ENCODE measurements at places on chromosomes 16 and 17.

DNA sequence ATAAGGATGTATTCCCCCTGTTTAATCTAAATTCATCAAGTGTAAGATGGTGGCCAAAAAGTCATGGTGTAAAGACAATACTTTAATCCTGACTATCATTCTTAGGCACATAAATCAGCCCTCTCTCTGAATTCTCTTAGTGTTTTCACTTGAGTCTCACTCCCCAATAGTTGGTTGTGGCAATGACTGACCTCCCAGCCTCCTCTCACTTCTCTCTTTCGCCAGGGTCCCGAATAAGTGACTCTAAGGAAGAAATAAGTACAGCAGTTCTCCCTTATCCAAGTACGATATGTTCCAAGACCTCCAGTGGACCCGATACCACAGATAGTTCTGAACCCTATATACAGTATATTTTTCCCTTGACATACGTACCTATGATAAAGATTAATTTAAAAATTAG, 335.3 kb downstream of the MAF start:
- DNase-seq, result no peak

GRCh38 chr16:81904320-81904719, 107.0 kb downstream of the SDR42E1 start:
- no peak for DNase-seq

GRCh38 chr16:54504372-54504771, 217.8 kb upstream of the IRX3 start:
- DNase-seq, result no peak

- DNase-seq, result no peak
Observed at GRCh38 chr17:10112962-10113361, 85.4 kb downstream of the GAS7 start.

- no peak for DNase-seq
Observed at GRCh38 chr17:81712468-81713003, 452 bp downstream of the SLC25A10 start.

- no peak for DNase-seq
Observed at GRCh38 chr17:5561736-5562571, 22.4 kb downstream of the NLRP1 start.

GRCh38 chr16:50526796-50527195, 21.4 kb upstream of the NKD1 start:
- DNase-seq, result no peak

DNA sequence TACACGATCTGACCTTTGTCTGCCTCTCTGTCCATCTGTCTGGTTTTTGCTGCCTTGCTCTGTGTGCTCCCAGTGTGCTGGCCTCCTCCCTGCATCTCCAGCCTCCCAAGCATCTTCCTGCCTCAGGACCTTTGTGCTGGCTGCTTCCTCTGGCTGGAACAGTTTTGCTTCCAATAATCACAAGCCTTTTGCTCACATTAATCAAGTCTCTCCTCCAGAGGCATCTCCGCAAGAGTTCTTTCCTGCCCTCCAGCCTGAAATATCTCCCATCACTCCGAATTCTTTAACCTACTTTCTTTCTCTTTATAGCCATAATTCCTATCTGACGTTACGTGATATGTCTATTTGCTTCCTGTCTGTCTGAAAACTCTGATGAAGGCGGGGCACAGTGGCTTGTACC, 267.1 kb downstream of the ABCC12 start:
- no peak for DNase-seq

- no peak for DNase-seq
Observed at GRCh38 chr16:23103603-23104002, 45.6 kb downstream of the USP31 start.

GRCh38 chr17:44761932-44762810, 3.4 kb downstream of the ADAM11 start:
- DNase-seq, result no peak

GRCh38 chr17:61474235-61474927, 22.2 kb downstream of the TBX4 start:
- no peak for DNase-seq

DNA sequence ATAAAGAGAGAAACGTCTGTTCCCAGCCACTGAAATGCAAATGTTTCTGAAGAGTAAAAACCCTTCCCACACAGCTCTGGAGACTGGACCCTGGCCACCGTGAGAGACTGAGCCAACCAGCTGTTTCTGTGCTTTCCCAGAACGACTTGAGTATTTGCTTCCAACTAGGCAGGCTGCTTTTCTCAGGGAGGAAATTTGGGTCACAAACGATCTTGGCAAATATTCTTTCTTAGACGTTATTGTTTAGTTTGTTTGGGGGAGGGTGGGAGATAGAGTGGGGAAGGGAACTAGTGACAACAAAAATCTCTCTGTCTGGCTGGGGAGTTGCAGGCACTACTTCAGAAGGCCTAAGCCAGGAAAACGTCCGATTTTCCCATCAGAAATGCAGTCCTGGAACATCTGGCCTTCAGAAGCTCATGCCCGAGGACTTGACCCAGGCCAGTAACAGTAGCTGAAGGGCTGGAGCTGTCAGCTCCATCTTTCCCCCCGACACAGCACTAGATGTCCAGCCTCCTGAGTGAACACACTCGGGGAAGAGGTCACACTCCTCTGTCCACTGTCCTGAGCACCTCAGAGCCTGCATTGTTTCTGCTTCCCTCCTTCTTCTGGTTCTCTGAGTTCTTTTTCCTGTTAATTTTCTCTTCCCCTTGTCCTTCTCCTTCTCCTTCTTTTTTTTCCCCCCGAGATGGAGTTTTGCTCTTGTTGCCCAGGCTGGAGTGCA, 4.0 kb downstream of the CCDC92B start:
- no peak for DNase-seq

DNA sequence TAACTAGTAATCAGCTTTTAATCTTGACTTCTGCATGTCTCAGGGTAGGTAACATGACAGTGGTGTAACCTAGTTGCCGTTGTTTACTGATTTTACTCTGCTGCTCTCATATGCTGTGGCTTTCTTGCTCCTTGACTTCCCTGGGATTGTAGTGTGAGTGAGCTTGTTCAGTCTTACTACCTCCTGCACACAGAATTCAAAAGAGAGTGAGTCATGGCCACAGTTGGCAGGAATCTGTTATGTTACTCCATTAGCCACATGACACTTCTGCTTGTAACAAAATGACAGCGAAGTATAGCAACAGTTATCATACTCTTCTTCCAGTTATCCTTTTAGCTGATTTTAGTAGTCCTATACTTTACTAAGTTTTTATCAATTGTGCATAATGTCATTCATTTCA, 18.8 kb downstream of the TNRC6A start:
- DNase-seq, result no peak

GRCh38 chr17:16988749-16989229, 16.9 kb upstream of the TNFRSF13B start:
- no peak for DNase-seq

- DNase-seq, result no peak
Observed at GRCh38 chr16:1461146-1461545, 13.7 kb downstream of the CLCN7 start.

DNA sequence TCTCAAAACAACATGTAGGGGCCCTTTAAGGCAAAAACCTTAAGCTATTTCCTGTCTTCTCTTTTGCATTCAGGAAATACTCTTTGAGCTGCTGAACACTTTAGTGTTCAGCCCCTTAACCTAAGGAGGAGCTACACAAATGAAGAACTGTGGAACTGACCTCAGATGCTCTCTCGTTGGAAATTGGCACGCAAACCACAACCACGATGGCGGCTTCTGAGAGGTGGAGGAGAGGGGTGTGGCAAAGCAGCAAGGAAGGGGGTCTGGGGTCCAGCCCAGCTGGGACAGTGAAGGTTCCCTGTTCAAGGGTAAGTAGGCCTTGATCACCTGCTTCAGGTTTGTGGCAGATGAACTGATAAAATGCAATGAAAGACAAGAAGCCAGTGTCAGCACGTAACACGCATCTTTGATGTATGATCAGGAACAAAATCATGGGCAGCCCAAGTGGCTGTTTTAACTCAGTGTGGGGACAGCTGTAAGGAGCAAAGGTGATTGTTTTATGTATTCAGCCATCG, 291.6 kb upstream of the TNRC6C start:
- peak; percentile 49 for DNase-seq

- DNase-seq, result no peak
Observed at GRCh38 chr16:8888951-8889892, 7.1 kb downstream of the LITAFD start.

DNA sequence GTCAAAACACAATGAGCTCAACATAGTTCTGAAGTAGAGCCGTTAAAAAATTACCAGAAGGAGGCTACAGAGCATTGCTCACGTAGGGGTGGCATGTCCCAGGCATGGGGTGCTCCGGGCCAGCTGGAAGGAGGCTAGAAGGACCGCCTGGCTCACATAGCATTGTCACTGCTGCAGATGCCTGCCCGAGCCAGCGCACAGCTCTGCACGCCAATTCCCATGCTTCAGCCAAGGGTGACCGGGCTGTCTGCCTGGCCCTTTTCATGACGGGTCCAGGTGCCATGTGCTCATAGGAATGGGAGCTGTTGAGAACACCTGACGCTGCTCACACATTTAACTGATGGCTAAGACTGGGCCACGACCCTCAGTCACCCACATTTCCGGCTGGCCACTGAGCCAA, 228.9 kb upstream of the FOXF1 start:
- no peak for DNase-seq

DNA sequence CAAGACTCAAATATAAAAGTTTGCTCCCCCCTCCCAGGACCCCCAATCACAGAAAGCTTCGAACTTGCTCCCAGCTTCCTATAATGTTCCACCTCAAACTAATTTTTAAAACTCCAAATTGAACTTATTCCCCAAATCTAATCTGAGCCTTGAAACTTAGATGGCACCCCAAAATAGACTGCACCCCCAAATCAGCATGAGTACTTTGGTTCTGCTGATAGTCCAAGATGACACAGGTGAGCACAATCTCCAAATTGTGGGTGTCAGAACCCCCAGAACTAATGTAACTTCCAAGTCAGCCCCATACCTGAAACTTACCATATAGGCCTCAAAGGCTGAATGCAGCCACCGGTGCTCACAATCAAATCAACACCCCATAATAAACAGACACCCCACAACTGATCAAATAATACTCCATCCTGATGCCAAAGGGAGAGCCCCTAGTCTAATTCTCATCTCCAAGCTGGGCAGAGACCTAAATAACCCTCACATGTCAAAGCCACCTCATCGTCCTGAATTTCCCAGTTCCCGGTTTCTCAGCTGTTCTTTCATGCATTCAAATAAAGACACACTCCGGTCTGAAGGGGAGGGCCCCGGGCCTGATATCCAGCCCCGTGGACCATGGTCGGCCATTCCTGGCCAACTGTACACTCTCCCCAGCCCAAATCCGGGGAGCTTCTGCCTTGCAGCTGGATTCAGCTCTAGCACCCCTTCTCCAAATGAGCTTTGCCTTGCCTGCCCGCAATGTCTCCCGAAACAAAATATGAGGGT, 1.8 kb upstream of the BCL6B start:
- DNase-seq, result no peak

DNA sequence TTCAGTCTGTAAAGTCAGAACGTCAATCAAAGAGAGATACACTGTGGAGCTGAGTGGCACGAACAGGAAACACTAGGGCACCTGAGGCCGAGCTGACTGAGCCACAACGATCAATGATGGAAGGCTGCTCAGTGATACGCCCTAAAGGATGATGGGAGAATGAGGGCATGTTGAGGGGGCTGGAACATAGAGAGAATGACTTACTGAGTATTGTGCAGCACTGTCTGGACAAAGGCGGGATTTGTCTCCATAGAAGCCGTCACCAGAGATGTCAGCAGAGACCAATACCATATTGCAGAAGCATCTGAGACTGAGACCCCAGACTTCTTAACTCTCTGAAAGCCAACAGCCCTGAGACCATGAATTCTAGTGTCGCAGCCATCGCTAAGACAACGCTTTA, 33.4 kb downstream of the ZZEF1 start:
- DNase-seq, result no peak

- no peak for DNase-seq
Observed at GRCh38 chr17:63911041-63911635, at the start of gene CSHL1. TSS of gene CSHL1 (minus strand) at chr17:63911258. CDS start at chr17:63911196, 62 bp downstream.

DNA sequence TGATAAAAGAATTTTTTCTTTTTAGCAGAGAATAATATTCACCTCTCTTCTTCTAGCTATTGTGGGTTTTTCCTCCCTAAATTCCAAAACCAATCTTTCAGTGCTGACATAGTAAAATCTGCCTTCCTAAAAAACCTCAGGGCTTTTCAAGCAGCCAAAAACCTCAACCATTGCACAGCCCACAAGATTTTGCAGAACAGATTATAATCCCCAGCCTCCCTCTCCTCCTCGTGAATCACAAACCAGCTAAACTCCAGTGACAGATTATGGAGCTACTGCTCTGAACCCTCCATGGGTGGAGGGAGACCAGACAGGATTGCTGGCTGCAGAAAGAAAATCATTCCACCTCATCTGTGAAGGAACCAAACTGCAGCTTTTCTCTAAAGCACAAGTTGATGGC, 341.6 kb downstream of the SOX9 start:
- DNase-seq, result no peak

DNA sequence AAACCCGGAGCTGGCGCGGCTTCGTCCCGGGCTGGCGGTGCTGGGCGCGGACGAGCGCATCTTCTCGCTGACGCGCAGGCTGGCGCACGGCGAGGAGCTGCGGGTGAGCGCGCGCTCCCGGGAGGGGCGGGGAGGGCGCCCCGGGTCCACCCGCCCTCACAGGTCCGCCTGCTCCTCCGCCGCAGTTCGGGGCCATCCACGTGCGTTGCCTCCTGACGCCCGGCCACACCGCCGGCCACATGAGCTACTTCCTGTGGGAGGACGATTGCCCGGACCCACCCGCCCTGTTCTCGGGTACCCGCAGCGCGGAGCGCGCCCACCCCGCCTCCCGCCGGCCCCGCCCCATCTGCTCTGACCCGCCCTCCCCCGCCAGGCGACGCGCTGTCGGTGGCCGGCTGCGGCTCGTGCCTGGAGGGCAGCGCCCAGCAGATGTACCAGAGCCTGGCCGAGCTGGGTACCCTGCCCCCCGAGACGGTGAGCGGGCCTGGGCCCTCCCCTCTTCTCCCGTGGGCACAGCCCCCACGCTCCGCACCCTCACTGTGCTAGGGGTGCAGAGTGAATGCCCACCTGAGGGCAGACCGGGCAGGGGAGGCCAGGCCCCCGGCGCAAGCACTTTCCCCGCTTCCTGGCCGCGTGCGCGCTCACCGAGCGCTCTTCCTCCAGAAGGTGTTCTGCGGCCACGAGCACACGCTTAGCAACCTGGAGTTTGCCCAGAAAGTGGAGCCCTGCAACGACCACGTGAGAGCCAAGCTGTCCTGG, 1.4 kb downstream of the HAGHL start:
- peak; percentile 76 for DNase-seq

DNA sequence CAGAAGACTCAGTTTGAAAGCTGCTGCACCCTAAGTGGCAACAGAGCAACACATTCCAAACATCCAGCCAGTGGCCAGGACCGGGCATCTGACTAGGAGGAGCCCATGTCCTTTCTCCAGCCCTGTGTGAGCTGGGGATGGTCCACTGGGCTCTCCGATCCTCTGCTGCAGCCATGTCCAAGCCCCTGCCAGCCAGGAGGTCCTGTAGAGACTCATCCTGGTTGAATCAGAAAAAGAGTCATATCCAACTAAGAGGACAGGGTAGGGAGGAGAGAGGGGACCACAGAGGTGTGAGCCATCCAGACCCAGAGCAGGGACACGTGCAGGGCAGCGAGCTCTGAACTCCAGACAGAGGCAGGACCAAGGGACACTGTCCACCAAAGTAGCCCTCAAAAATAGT, 163.0 kb upstream of the CDH5 start:
- no peak for DNase-seq

- no peak for DNase-seq
Observed at GRCh38 chr17:42894283-42895184, 6.1 kb upstream of the G6PC1 start.
